ENCODE measurements at places on chromosomes 1 and 21.

DNA sequence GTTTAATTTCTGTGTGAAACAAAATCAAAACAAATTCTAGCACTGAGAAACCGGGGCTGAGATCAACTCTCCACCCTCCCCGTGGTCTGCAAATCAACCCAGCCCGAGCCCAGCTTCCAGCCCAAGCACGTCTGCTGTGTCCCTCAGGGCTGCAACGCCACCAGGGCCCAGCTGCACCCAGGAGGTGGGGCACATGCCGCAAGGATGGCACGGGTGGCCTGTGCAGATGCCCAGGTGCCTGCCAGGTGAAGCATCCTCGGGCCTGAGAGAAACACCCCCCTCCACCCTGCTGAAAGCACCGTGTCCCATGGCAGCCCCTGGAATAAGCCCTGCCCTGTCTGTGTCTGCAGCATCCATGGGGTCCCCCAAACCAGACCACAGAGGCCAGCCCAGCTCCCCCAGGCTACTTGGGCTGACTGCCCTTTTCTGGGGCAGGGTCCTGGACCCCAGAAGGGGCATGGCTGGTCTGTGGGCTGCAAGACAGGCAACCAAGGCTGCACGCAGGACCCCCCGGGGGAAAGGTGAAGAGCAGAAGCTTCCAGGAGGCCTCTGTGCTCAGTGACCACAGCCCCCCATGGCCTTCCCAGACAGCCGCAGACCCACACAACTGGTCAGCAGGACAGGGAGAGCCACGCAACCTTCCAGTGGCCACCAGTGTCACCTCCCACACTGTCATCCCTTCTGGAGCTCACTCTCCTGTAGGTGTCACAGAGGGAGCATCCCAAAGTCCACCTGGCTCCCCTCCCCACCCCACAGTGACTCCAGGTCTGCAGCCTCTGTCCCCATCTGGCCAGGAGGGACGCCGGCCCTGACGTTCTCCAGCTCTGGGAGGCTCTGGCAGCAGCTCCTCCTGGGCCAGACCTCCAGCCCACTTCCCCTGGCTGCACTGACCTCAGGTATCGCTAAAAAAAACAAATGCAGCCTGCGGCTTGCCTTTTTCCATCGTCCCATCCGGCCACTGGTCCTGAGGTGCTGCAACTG is 7.7 kb downstream of the WNT9A start:
- DNase-seq: no peak

GRCh38 chr1:190140644-190141043 is 337.0 kb downstream of the BRINP3 start:
- no peak for DNase-seq

GRCh38 chr1:211247921-211248320 is 11.2 kb upstream of the RCOR3 start:
- no peak for DNase-seq

GRCh38 chr1:184684285-184685074 is 70.2 kb downstream of the EDEM3 start:
- no peak for DNase-seq

- DNase-seq: no peak
Measured at GRCh38 chr1:21077085-21077484, 99.6 kb downstream of the EIF4G3 start.

- peak; percentile 79 for DNase-seq
Measured at GRCh38 chr1:238252033-238252802, 361.5 kb upstream of the ZP4 start.
